GM12891 (cell line): ENCODE measurements at places on chromosomes 2 and 18.

- no peak for DNase-seq
Observed at GRCh38 chr2:177343773-177344172, 48.8 kb upstream of the AGPS start.

DNA sequence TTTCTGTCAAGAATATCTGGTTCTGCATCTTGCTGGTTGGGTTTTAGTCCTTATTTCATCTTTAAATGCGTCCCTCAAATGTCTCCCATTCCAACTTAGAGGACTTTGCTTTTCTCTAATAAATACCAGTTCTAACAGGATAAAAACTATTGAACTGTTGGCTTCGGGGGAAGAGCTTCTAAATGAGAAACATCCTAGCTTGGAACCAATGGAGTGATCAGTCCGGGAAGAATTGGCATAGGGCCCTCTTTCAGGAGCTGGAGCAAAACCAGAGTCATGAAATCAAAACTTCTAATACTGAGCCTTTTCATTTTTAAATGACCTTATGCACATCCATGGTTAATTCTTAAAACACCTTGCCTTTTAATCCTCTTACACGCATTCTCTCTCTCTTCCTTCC is 401.6 kb upstream of the SMIM21 start:
- DNase-seq, result no peak

DNA sequence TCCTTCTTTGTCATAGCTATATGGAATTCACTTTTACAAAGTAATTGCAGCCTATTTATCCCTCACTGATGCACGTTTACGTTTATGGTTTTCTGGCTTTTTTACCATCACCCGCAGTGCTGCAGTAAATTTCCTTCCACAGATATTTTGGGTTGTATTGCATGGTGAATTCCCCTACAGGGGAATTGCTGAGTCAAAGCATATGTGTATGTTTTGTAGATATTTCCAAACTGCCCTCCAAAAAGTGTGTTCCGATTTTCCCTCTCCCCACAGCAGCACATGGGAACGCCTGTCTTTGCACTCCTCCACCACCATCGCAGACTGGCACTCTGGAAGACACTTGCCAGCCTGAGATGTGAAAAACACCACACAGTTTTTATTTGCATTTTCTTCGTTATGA is 80.6 kb upstream of the UXS1 start:
- no peak for DNase-seq

DNA sequence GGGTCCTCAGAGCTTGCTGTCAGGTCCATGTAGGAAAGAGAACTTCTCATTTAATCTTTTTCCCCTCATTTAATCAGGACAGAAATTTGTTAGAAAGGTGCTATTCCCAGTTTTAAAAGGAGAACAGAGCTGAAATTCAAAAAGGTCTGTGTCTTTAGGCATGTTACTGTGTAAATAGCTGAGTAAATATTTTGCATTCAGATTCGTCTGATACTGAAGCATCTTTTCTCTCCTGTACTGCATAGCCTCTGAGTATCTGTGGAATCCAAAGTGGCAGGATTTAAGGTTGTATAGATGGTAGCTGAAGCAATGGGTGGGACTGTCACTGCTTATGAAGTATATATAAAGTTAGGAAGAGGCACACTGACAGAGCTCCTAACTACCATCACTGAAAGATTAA is 9.0 kb downstream of the PTPN4 start:
- no peak for DNase-seq

GRCh38 chr2:65388596-65389390 is 43.6 kb downstream of the SPRED2 start:
- DNase-seq, result no peak

DNA sequence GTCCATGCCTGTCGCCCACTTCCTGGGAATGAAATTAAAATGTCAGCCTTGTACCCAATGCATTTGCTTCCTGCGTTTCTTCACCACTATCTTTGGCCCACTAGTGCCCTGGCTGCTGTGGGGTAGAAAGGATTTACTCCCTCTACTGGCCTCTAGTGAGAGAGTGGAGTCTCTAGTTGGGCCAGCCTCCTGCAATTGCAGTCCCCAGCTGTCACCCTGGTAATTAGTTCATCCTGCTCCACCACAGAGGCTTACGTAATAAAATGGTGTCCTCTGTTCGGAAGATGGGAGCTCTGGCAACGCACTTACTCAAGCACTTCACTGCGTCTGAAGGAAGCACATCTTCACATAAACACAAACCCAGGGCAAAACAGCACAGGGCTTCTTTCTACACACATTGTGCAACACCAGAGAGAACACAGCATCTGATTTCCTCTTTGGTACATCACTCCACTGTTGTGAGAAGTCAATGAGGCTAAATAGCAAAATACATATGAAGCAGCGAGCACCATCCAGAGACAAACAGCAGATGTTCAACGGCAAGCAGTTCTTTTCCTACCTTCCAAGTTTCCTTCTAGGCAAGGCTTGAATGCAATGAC is 274.6 kb downstream of the LRATD1 start:
- DNase-seq, result no peak

GRCh38 chr2:191297033-191297432 is 51.8 kb downstream of the MYO1B start:
- no peak for DNase-seq

DNA sequence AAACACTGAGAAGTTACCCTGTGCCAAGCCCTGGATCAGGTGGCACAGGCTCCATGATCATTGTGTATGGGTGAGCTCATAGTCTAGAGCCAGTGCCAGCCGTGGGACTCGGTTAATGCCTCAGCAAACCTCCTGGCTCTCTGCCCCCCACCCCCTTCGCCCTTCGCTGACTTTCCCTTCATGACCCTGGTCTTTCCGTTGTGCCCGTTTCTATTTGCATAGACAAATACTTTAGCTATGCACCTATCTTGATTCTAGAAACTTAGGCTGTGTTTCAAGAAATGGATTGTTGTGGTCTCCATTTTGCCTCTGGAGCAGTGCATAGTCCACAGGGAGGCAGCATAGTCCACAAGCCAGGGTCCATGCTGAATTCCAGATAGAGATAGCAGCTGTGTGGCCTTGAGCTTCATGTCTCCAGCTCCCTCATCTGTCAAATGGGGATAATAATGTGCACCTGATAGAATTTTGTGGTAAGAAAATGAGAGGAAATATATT is 44.8 kb upstream of the KDM3A start:
- DNase-seq, result no peak

- no peak for DNase-seq
Observed at GRCh38 chr18:67451960-67452359, 64.6 kb downstream of the DSEL start.

- no peak for DNase-seq
Observed at GRCh38 chr2:216516730-216517350, 18.2 kb downstream of the RPL37A start.

DNA sequence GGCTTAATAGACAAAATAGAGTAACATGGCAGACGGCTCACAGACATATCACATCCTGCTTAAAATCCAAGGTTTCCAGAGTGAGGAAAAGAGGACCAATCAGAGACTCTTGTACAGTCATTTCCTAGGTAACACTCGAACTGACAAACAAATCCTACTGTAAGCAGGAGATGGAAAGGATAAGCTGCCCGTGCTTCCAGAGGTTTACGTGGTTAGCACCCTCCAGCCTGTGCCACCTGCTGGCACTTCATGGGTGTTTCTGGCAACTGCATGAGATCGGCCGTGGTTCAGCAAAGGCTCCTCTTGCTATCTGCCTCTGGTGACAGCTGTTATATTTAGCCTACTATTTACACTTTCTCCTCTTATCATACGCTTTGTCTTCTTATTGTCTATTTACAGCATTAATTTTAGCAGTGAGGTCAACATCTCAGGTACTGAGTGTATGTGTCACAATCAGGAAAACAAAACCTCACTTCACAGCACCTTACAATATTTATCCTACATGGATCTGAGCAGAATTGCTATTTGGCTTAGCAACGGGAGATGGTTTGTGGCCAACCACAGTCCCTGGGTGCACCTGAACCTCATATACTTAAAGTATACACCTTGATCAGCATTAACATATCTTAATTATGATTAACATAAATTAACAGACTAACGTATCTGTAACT is 226.9 kb downstream of the TMEM163 start:
- DNase-seq, result no peak

- no peak for DNase-seq
Observed at GRCh38 chr18:48153613-48154481, 223.4 kb upstream of the SMAD2 start.

DNA sequence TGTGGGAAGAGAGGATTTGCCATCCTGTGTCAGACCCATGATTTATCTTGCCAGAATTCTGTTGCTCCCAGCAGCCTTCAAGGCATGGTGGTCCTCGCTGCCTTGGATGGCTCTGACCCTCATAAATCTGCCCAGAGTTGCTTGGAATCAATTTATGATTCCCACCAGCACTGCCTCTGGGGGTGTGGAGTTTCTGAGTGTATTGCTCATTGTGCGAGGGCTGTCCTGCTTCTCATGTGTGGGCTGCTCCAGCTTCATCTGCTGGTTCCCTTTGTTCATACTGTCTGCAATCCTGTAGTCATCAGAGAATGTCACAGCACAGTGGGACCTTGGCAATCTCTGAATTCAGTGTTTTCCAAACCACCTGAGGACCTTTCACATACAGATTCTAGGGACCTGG is 139.8 kb downstream of the CLIP4 start:
- DNase-seq, result no peak
